MV-4-11 (cell line): ENCODE measurements at places on chromosomes 6 and 20.

- DNase-seq = no peak
Measured at GRCh38 chr6:40714576-40715564, 127.7 kb upstream of the LRFN2 start.

- no peak for DNase-seq
Measured at GRCh38 chr20:10898552-10898951, 224.8 kb upstream of the JAG1 start.

DNA sequence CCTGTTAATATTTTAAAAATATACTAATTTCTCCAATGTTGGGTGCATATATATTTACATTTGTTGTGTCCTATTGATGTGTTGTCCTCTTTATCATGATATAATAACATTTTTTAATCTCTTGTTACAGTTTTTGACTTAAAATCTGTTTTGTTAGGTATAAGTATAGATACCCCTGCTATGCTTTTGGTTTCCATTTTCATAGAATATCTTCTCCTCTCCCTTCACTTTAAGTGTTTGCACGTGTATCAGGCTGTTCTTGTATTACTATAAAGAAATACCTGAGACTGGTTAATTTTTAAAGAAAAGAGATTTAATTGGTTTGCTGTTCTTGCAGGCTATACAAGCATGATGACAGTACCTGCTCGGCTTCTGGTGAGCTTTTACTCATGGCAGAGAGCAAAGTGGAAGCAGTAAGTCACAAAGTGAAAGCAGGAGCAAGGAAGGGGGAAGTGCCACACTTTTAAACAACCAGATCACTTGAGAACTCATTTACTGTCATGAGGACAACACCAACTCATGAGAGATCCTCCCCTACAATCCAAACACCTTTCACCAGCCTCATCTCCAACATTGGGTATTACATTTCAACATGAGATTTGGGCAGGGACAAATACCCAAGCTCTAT, 340.5 kb upstream of the SYNCRIP start:
- no peak for DNase-seq

GRCh38 chr20:2874456-2874855, 1.2 kb downstream of the PTPRA start:
- no peak for DNase-seq

DNA sequence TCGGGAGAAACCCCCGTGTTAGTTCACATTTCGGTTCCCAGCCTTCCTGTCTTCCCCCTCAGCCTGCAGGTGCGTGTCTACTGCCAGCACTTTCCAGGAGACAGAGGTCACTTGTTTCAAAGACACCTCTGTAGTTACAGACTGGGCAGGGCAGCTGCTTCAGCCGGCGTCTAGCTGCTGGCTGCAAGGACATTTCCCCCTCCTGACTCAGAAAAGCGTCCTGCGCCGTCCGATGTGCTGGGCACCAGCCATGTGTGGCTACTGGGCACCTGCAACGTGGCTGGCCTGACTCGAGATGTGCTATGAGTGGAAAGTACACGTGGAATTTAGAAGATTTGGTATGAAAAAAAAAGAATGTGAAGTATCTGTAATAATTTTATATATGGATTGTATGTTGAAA, 37.6 kb downstream of the RRBP1 start:
- DNase-seq = no peak

- DNase-seq = no peak
Measured at GRCh38 chr6:132910759-132911158, 96.4 kb downstream of the RPS12 start.

- DNase-seq = no peak
Measured at GRCh38 chr6:170152124-170152926, 138.6 kb downstream of the DLL1 start.

- DNase-seq = no peak
Measured at GRCh38 chr20:62011403-62011790, 54.3 kb downstream of the TAF4 start.

GRCh38 chr6:2763345-2763841, 1.8 kb upstream of the WRNIP1 start:
- DNase-seq = peak; percentile 70

- no peak for DNase-seq
Measured at GRCh38 chr6:74579047-74579446, 626.8 kb downstream of the COL12A1 start.

GRCh38 chr20:341682-342081, 5.2 kb upstream of the NRSN2 start:
- DNase-seq = peak; percentile 86

DNA sequence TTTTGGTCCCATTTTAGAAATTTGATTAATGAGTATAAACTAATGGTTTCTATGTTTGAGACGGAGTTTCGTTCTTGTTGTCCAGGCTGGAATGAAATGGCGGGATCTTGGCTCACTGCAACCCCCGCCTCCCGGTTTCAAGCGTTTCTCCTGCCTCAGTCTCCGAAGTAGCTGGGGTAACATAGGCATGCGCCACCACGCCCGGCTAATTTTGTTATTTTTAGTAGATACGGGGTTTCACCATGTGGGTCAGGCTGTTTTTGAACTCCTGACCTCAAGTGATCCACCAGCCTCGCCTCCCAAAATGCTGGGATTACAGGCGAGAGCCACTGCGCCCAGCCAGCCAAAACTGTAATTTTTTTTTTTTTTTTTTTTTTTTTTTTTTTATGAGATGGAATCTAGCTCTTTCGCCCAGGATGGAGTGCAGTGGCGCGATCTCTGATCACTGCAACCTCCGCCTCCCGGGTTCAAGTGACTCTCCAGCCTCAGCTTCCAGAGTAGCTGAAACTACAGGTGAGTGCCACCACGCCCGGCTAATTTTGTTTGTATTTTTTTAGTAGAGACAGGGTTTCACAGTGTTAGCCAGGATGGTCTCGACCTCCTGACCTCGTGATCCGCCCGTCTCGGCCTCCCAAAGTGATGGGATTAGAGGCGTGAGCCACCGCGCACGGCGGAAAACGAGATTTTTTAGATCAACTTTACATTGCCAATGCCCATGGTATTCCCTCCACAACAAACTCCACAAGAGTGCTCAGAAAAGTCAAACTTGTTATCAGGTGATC, 127.8 kb downstream of the HFE start:
- DNase-seq = no peak

DNA sequence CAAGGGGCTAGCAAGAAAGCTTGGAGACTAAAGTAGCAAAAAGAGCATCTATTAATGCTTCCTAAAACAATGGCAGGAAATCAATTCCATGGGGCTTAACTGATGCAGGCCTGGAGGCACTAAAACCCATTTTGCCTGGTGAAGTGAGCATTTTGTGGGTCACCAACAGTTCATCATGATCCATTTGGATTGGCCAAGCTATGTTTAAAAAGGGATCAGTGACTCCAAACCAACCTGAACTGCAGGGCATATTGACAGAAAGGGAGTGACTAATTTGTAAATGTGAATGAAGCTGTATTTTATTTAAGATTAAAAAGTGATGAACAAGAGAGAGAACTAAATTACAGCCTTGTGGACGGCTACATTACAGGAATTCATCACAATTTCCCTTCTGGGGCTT, 132.0 kb downstream of the PCSK2 start:
- DNase-seq = no peak
